Fibroblast of the aortic adventitia (primary cell): ENCODE measurements at places on chromosomes 3 and 15. TPM values are rescaled to one million over a fixed set of nuclear protein-coding genes. Genes with fewer than 3 reads are reported as not detected.

THPO gene
- 0.49 TPM in 1 of 2 replicates, not detected in the other for total RNA-seq

VGLL3 gene
- total RNA-seq = 38.8 and 47.4 TPM in 2 replicates

SPRED1 gene
- 36.2 and 55.1 TPM in 2 replicates for total RNA-seq

GUCA1C gene
- not detected in 2 replicates for total RNA-seq

TUSC7 gene
- total RNA-seq = not detected in 2 replicates

LSMEM2 gene
- total RNA-seq = not detected in 2 replicates

DAG1 gene
- 34.1 and 63.4 TPM in 2 replicates for total RNA-seq

TMEM108 gene
- not detected in 2 replicates for total RNA-seq

RPSA gene
- 514 and 1,413 TPM in 2 replicates for total RNA-seq

SNX22 gene
- total RNA-seq = 0.18 and 0.41 TPM in 2 replicates

CMTM8 gene
- total RNA-seq = 1.1 TPM in 1 of 2 replicates, not detected in the other

KY gene
- total RNA-seq = 1.6 and 10.5 TPM in 2 replicates

TGM5 gene
- not detected in 2 replicates for total RNA-seq

GOLGA8N gene
- total RNA-seq = 1.8 and 5.7 TPM in 2 replicates

BCHE gene
- total RNA-seq = 5.7 and 76.2 TPM in 2 replicates

GRAMD2A gene
- total RNA-seq = 0.33 and 0.63 TPM in 2 replicates

RRP9 gene
- 16.3 and 16.9 TPM in 2 replicates for total RNA-seq

CACNA2D3 gene
- total RNA-seq = 0.45 TPM in 1 of 2 replicates, not detected in the other

STARD5 gene
- 6.1 and 8.8 TPM in 2 replicates for total RNA-seq

IGDCC3 gene
- 0.25 TPM in 1 of 2 replicates, not detected in the other for total RNA-seq

PAK2 gene
- total RNA-seq = 39.7 and 45.6 TPM in 2 replicates

PLOD2 gene
- 46.1 and 114 TPM in 2 replicates for total RNA-seq

PP2D1 gene
- total RNA-seq = not detected in 2 replicates

CD96 gene
- total RNA-seq = 0.09 TPM in 1 of 2 replicates, not detected in the other

SEMA3B gene
- total RNA-seq = 9.7 and 110 TPM in 2 replicates

C15orf39 gene
- total RNA-seq = 3.1 and 8.1 TPM in 2 replicates

TMEM43 gene
- total RNA-seq = 109 and 134 TPM in 2 replicates

TEX55 gene
- not detected in 2 replicates for total RNA-seq

TTLL13 gene
- total RNA-seq = 0.09 TPM in 1 of 2 replicates, not detected in the other

CGNL1 gene
- total RNA-seq = 0.90 and 11.0 TPM in 2 replicates

VIPR1 gene
- total RNA-seq = 5.6 TPM in 1 of 2 replicates, not detected in the other

TMEM266 gene
- 0.09 TPM in 1 of 2 replicates, not detected in the other for total RNA-seq

SERINC4 gene
- total RNA-seq = 0.18 TPM in 1 of 2 replicates, not detected in the other

FANCD2OS gene
- total RNA-seq = not detected in 2 replicates

ACTRT3 gene
- 3.8 and 4.3 TPM in 2 replicates for total RNA-seq

B3GNT5 gene
- total RNA-seq = 4.7 and 10.4 TPM in 2 replicates

ZNF80 gene
- total RNA-seq = not detected in 2 replicates

MOBP gene
- not detected in 2 replicates for total RNA-seq

CHST13 gene
- total RNA-seq = 0.09 TPM in 1 of 2 replicates, not detected in the other

ASB14 gene
- total RNA-seq = under 0.01 TPM in 1 of 2 replicates, not detected in the other

OR5K2 gene
- not detected in 2 replicates for total RNA-seq

DUOX1 gene
- total RNA-seq = not detected in 2 replicates

SNTN gene
- not detected in 2 replicates for total RNA-seq

MEGF11 gene
- total RNA-seq = 0.36 TPM in 1 of 2 replicates, not detected in the other

HCLS1 gene
- 2.7 and 7.5 TPM in 2 replicates for total RNA-seq

P2RY14 gene
- total RNA-seq = 0.41 TPM in 1 of 2 replicates, not detected in the other

CNTN6 gene
- 1.3 TPM in 1 of 2 replicates, not detected in the other for total RNA-seq

CLSTN2 gene
- 0.82 and 3.2 TPM in 2 replicates for total RNA-seq
